Left lung (tissue), 14 donors: ENCODE measurements at places on chromosomes 13 and 19. TPM values are rescaled to one million over a fixed set of nuclear protein-coding genes. Genes with fewer than 3 reads are reported as not detected.

The ATP8B3 gene
- total RNA-seq: 2.5 TPM

The METTL21C gene
- total RNA-seq: not detected

The MRPL54 gene
- 59.1 TPM for total RNA-seq

The PLIN5 gene
- total RNA-seq: 15.9 TPM

The ASPDH gene
- total RNA-seq: not detected

The SWSAP1 gene
- total RNA-seq: 3.2 TPM

The KIR3DL2 gene
- total RNA-seq: 0.20 TPM

The KCNRG gene
- total RNA-seq: 0.67 TPM

The ZNF846 gene
- total RNA-seq: 13.2 TPM

The TNNI3 gene
- total RNA-seq: 1.6 TPM

The MEX3D gene
- total RNA-seq: 25.2 TPM

The ZNF540 gene
- 2.3 TPM for total RNA-seq

The PLK5 gene
- not detected for total RNA-seq

The FBXO27 gene
- total RNA-seq: 11.4 TPM

The OR7C1 gene
- 0.15 TPM for total RNA-seq

The CYP2F1 gene
- total RNA-seq: 1.0 TPM

The CEACAM16 gene
- total RNA-seq: 0.20 TPM

The ENOX1 gene
- total RNA-seq: 2.0 TPM

The TLE2 gene
- 70.5 TPM for total RNA-seq

The CNFN gene
- total RNA-seq: 1.2 TPM

The ZNF222 gene
- total RNA-seq: 3.2 TPM

The KRTDAP gene
- total RNA-seq: not detected

The ZNF575 gene
- total RNA-seq: 2.1 TPM

The KLF12 gene
- 7.8 TPM for total RNA-seq

The ZNF709 gene
- total RNA-seq: 1.8 TPM

The PLA2G4C gene
- total RNA-seq: 11.5 TPM

The OR7C2 gene
- total RNA-seq: not detected

The LRRC8E gene
- 5.9 TPM for total RNA-seq

The CYP4F12 gene
- 3.8 TPM for total RNA-seq

The RFPL4AL1 gene
- not detected for total RNA-seq

The RXFP2 gene
- not detected for total RNA-seq

The PLIN4 gene
- total RNA-seq: 4.0 TPM

The CAPN12 gene
- total RNA-seq: 1.7 TPM
